ENCODE measurements at places on chromosomes 11 and 22. TPM values are rescaled to one million over a fixed set of nuclear protein-coding genes. Genes with fewer than 3 reads are reported as not detected.

GRCh38 chr11:47236482-47236881 is 12.1 kb downstream of the ACP2 start:
- peak; percentile 43 for DNase-seq

DNA sequence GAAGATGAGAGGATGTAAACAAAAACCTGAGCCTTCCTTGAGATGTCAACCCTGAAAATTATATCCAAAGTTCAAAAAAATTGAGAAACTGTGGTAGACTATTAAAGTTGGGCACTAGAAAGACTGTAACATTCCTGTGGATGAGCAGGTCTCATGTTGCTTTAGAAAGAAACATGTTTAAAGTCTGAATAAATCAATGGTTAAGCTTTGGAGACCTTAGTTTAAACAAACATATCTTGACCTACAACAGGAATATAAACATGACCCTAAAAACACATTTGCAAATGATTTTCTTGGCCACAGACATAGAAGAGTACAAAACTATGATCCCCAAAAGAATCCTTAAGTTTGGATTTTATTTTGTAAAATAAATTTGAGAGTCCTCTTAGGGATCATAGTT is 38.1 kb upstream of the PCF11 start:
- no peak for DNase-seq

- no peak for DNase-seq
Observed at GRCh38 chr22:24025475-24025874, 14.4 kb downstream of the CABIN1 start.

- peak; percentile 81 for DNase-seq
Observed at GRCh38 chr22:42519525-42520401, at the start of gene RRP7A. Gene RRP7A (minus strand): TSS chr22:42519796. CDS start chr22:42519786, 10 bp downstream.

Gene GALR3
- not detected for total RNA-seq

- peak; percentile 29 for DNase-seq
Observed at GRCh38 chr11:61553373-61554171, 27.3 kb downstream of the SYT7 start.

DNA sequence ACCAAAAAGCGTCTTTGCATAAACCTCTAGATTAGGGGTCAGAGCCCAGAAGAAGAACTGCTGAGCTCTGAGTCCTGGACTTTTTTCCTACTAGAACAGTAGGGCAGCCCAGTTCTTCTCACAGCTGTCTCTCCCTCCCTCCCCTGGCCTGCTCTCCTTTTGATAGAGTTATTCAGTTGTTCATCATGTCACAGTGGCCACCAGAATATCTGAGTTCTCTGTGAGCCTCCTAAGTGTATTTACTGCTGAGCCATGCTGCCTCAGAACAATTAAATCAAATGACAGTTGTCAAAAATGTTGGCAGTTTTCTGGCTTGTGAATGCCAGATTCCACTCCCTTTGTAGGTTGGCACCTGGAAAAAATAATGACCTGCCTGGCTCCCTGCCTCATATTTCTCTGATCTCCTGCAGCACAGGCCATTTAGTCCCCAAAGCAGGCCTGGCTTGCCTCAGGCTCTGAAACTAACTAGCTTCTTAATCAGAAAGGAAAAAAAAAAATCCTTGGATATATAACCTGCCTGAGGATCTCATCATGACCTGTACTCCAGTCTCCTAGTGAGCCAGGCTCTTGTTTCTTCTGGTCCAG is 377.4 kb upstream of the LARGE1 start:
- no peak for DNase-seq

Gene CDC42BPG
- total RNA-seq = 0.06 TPM

GRCh38 chr11:34426766-34427185 is 12.0 kb upstream of the CAT start:
- DNase-seq = no peak

- DNase-seq = no peak
Observed at GRCh38 chr22:44445731-44446130, 52.3 kb downstream of the RTL6 start.

DNA sequence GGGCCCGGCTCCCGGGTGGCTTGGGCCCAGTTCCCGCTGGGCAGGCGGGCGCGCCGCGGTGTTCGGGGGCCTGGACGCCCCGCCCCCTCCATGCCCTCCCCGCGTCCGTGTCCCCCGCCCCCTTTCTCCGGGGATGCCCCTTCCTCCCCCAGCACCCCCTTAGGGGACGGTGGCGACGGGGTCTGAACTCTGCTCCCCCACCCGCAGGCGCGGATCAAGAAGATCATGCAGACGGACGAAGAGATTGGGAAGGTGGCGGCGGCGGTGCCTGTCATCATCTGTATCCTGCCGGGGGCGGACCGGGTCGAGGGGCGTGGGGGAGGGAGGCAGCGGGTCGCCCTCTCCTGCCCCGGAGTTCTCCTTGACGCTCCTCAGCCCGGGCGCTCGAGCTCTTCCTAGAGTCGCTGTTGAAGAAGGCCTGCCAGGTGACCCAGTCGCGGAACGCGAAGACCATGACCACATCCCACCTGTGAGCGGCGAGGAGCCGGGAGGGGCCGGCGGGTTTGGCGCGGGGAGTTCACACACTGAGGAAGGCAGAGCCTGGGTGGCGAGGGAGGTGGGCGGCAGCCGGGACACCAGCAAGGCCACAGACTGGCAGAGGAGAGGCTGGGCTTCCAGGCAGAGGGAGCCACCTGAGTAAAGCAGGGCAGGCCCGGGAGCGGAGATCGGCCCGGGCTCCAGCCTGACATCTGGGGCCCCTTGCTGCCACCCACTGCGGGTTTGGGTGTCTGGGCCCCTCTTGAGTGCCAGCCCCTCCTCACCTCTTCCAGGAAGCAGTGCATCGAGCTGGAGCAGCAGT is 546 bp downstream of the DRAP1 start:
- DNase-seq = peak; percentile 55

GRCh38 chr11:28962502-28962901 is 854.3 kb downstream of the METTL15 start:
- no peak for DNase-seq

Gene ADORA2A
- total RNA-seq = 2.7 TPM

Gene MACROD1
- 19.4 TPM for total RNA-seq

Gene RAB3IL1
- 0.40 TPM for total RNA-seq

Gene SPTBN2
- 37.1 TPM for total RNA-seq

- no peak for DNase-seq
Observed at GRCh38 chr11:128928400-128928799, 14.3 kb downstream of the TP53AIP1 start.

GRCh38 chr11:103995896-103996295 is 40.5 kb upstream of the DDI1 start:
- DNase-seq = no peak

DNA sequence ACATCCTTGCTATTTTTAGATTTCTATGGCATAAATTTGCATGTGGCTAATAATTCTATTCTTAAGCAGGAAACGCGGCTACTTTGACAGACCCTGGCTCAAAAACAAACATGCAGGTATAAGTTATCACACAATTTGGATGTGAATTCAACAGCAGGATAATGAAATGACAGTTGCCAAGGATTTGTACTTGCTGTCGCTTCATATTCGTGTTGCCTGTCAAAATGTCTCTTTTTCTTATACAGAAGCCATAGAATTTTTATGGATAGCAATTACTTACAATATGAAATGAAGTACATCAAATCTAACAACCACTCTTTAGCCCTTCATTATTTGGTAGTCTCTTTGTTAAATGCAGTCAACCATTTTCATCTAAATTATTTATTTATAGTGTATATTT is 46.4 kb downstream of the DCDC1 start:
- DNase-seq = no peak

Gene SYCE3
- total RNA-seq = not detected

Gene HBB
- not detected for total RNA-seq

Gene CCDC116
- total RNA-seq = 0.29 TPM

Gene HORMAD2
- not detected for total RNA-seq

Gene PICK1
- 19.4 TPM for total RNA-seq

Data from Daoy (cell line).